ENCODE measurements at places on chromosomes 7 and 10.

DNA sequence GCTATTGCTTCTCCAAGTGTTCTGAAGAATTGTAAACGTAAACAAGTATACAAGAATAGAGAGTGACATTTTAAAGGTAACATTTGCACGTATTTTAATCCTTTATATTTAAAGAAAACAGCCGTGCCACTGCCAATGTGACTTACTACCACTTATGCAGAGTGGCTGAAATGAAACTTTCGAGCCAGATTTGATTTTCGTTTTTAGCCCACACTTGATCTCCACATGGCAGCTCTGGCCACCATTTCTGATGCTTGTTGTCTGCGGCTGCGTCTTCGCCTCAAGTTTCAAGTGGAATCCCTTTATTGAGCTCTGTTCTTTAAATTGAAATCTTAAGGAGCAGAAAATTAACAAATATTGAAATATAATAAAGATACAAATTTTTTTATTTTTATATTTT, 70.0 kb downstream of the ELAPOR2 start:
- no peak for DNase-seq

DNA sequence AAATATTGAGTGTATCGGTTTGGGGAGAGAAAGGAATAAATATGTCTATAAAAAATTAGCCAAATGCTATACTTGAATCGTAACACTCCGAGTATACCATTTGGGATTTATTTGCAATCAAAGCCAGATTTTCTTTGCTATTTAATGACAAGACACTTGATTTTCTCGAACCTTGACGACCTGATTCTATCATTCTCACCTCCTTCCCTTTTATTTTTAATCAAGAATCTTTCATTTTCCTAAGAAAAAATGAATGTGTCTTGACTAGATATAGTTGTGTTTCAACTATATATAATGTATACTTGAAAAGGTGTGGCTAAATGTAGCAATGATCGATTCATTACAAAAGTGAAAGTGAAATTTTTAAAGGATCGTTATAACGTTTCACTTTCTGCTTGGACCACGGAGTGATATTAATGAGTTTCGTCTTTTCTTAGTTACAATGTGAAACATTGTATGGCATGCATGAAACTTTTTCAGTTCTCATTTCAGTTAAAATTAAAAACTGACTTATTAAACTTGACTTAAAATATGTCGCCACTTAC, 562 bp downstream of the NUB1 start:
- no peak for DNase-seq

DNA sequence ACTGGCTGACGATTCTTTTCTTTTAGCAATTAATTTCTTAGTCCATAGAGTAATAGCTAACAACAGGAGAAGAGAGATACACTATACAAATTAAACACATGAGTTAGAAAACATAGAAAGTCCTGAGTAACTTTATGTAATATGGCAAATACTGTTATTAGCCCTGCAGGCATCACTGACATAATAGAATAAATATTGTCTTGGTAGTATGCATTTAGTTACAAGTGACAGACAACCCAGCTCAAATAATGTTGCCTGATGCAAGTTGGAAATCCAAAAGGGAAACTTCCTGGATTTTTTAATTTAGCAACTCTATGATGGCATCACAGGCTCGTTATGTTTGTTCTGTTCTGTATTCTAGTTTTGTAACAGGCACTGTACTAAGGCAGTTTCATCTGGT, 95.1 kb downstream of the DKK1 start:
- no peak for DNase-seq

GRCh38 chr10:133289761-133290160, 13.1 kb upstream of the ADAM8 start:
- DNase-seq = no peak

DNA sequence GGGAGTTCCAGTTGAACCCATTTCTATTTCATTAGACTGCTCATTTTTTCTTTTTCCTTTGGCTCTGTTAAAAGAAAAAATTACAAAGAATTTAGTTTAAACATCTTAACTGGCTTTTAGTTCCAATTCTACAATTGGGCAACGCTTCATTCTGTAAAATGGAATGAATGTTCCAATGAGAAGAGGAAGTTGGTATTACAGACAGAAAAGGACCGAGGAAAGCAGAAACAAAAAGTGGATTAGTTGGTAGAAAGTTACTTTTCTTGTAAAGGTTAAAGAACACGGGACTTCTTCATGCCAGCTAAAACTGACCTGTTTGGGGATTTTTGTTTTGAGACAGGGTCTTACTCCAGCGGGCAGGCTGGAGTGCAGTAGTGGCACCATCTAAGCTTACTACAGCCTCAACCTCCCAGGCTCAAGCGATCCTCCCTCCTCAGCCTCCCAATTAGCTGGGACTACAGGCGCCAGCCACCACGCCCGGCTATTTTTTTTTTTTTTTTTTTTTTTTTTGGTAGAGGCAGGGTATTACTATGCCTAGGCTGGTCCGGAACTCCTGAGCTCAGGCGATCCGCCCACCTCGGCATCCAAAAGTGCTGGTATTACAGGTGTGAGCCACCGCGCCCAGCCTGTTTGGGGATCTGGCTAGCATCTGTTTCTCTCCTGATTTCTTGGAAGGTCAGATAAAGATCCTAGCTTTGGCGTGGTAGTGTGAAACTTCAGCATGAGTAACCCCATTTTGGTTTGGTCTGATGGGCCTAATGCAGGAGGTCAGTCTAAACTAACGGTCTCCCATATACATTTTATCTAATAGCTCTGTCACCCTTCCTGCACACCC, 1.3 kb upstream of the VDAC2 start:
- no peak for DNase-seq

DNA sequence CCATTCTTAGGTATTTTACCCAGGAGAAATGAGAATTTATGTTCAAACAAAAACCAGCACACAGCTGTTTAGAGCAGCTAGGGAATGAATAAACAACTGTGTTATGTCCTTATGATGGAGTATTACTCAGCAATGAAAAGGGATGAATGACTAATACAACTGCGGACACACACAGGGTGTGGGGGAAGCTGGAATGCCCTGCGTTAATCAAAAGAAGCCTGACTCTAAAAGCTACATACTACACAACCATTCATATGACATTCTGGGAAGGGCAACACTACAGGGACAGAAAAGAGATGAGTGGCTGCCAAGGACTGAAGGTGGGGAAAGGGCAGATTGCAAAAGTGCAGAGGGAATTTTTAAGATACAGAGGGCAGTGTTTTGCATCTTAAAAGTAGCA, 64.0 kb downstream of the DLG5 start:
- no peak for DNase-seq

DNA sequence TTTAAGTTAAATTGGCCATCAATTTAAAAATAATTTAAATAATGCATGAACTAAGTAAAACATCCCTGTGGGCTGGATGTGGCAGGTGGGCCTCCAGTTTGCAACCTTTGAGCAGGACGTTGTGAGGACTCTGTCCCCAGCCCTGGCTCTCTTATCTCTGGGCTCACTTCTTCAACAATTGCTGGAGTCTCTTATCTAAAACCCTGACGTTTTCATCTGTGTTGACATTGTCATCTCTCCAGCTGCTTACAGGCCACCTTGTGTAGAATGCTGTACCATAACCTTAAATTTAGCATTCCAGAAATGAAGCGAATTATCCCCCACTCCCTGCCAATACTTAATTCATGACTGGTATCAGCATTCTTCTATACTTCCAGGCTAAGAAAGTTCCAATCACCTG, 3.2 kb upstream of the KIF5B start:
- DNase-seq = no peak

DNA sequence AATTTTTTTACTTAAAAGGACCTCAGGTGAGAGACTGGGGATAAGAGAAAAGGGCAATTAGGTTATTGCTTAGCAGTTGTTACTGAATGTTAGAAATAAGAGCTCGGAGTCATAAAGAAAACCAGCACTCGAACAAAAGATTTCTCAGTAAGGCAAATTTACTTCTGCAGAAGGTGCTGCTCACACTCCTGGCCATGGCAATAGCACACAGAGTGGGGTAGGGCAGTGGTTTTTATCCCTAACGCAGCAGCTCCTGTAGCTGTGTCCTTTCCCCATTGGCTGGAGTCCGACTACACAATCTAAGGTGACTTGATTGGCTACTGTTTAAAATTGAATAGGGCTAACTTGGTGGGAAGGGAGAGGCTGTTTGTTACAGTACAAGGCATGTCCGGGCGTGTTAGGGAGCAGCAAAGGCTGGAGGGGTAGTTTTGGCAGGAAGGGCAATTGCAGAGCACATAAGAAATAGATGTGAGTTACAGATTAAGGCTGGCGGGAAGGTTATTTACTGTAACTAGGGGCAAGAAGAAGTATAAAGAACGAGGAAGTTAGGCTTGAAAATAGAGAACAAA, 112.1 kb downstream of the AKR1D1 start:
- no peak for DNase-seq

All from GM23338 (cell line).